ENCODE measurements at places on chromosomes 1 and 21. TPM values are rescaled to one million over a fixed set of nuclear protein-coding genes. Genes with fewer than 3 reads are reported as not detected.

RIMKLA gene
- polyA plus RNA-seq = 0.42 TPM

CBR1 gene
- polyA plus RNA-seq = 66.0 TPM

ADSS2 gene
- polyA plus RNA-seq = 63.3 TPM

DNA sequence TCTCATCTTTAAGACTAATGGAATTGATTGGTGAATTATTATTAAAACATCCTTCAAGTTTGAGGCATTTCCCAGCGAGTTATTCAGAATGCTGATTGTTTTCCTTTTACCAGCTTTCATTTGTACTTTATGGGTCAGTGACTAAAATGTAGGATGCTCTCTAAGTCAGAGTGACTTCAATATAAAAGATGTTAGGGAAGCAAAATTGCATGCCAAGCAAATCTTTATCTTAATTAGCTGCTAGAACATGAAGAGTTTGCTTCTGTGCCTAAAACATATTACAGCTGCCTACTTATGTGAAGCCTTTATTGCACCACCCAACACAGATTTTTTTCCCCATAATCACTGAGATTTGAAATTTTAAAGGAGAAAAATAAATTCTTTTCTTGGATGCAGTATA is 79.8 kb upstream of the CYYR1 start:
- DNase-seq = no peak

DNA sequence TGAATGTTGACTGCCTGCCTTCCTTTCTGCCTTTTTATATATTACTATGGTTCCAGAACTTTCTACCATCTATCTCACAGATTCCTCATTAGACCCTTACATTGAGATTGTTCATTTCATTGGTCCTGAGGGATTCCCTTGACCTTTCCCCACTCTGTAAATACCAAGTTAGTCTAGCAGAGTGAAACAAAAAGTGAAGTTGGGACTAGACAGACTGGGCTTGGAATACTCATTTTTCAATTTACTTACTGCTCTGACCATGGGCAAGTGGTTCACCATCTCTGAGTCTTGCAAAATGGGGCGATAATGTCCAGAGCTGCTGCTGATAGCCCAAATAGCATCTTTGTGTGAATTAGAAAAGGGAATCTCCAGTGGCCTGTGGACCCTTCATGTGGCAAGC is 38.8 kb downstream of the XCL2 start:
- no peak for DNase-seq

DNA sequence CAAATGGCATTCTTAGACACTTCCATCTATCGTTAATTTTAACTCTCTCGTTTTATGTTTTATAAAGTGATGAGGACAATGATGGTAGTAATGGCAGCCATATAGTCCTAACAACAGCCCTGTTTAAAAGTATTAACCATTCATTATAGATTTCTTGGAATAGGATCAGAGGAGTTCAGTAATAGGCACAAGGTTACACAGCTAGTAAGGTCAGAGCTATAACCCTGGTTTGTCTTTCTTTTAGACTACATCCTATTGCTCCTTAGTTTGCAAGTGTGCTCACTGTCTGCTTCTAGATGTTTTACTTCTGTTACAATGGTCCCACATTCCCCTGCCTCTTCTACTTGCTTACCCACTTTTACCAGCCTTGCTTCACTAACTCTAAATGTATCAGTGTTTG is 50.9 kb downstream of the TLCD4 start:
- no peak for DNase-seq

IQGAP3 gene
- 11.3 TPM for polyA plus RNA-seq

ESRRG gene
- polyA plus RNA-seq = 46.4 TPM

GRCh38 chr1:219549215-219549614 is 63.7 kb downstream of the ZC3H11B start:
- no peak for DNase-seq
